ENCODE measurements at places on chromosomes 1 and 21.
A peak's percentile ranks its signal among the peaks of the same experiment; 100 is the strongest.

DNA sequence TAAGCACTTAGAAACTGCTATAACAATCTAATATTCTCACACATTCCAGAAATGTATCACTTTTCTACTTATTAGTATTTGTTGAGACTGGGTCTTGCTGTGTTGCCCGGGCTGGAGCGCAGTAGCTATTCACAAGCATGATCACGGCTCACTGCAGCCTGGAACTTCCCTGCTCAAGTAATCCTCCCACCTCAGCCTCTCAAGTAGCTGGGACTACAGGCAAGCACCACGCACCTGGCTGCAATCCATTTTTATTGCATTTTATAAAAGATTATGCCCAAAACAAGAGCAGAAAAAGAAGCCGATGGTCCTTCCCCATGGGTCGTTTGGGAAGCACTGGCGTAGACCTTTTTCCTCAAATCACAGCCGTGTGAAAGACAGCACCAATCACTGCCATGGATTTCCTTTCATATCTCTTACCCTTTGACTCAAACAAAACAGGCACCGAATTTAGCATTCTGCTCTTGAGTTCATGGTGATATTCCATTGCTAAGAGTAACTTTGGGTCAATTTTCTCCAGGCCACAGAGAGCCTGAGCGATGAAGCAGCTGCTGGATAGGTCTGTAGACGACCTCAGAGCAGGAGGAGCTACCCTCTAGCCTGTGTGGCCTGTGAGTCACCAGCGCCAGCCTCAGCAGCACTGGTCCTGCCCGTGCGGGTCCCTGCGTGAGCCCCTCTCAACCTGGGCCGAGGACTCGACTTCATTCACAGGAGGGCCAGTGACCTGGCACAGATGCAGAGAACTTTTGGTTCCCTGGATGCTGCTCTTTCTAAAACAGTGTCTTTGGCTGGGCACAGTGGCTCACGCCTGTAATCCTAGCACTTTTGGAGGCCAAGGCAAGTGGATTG is 80.8 kb downstream of the PIK3CD start:
- no peak for DNase-seq

DNA sequence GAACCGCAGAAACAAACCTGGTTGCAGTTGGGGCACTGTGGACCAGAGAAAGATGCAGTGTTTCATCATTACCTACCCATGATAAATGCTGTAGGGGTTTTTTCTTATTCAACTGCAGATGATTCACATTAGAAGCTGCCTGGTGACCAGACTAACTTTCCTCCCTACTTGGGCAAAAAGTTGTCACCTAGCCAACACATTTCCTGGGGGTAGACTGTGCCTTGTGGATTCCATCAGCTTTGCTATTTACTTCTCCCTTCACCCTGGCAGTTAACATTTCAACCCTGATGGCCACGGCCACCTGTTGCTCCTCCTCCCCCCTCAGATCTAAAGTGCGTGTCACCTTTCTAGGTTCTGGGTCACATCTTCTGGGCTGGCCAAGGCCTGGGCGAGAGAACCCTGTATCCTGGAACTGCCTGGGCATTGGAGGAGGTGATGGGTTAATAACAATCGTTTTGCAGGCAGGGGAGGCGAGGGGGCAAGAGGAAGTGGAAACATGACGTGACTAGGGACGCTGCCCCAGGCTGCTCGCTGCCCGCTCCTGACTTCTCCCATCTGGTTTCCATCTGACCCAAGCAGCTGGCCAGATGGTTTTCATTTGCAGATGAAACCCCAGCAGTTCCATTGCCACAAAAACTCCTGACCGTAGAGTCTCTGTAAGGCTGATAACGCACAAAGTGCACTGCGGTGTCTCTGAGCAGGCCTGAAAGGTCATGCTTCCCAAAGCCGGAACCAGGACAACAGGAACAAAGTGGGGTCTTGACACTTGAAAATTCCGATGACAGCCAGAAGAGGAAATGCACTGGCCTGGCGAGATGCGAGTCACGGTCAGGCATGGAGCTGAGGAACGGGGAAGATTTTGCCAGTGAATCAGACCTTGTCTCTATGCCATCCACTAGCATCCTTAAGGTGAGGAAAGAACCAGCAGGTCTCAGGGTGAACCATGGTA is 36.6 kb downstream of the CAPZB start:
- DNase-seq = peak; percentile 65

GRCh38 chr1:204730826-204731459 is 45.4 kb upstream of the LRRN2 start:
- DNase-seq = no peak

GRCh38 chr1:9020305-9020704 is 5.9 kb downstream of the SLC2A7 start:
- no peak for DNase-seq

Data from uterus (tissue), 4 donors.